GM12878 (cell line): ENCODE measurements at places on chromosomes 11 and 22. TPM values are rescaled to one million over a fixed set of nuclear protein-coding genes. Genes with fewer than 3 reads are reported as not detected.

- H3K36me3 ChIP-seq, result no peaks in the 10 kb centered on the region
- no peak overlapping the region for H3K27ac ChIP-seq
- H3K4me3 ChIP-seq, result no peak overlapping the region
- DNase-seq, result peak; percentile 41
- H3K4me1 ChIP-seq, result peaks cover 5% of the 10 kb centered on the region; the same call in 1 of the 2 replicates
Observed at GRCh38 chr11:36702330-36703054, 104.5 kb upstream of the RAG2 start.

GRCh38 chr11:29200791-29201562 lies 815.9 kb downstream of the KCNA4 start:
- H3K27me3 ChIP-seq, result no peaks in the 10 kb centered on the region
- H3K4me1 ChIP-seq, result no peaks in the 10 kb centered on the region

NPTXR gene
- total RNA-seq, result 0.37 and 0.38 TPM in 2 replicates

GRCh38 chr22:28402060-28402459 lies 277.6 kb downstream of the TTC28 start:
- no peak overlapping the region for H3K4me3 ChIP-seq
- DNase-seq, result no peak
- H3K36me3 ChIP-seq, result no peaks in the 10 kb centered on the region

- no peaks in the 10 kb centered on the region for H3K27me3 ChIP-seq
- no peak overlapping the region for H3K4me3 ChIP-seq
- DNase-seq, result no peak
Observed at GRCh38 chr11:73963861-73964260, 13.0 kb downstream of the DNAJB13 start.

FAM227A gene
- total RNA-seq, result 0.33 and 0.53 TPM in 2 replicates

DNAJB7 gene
- total RNA-seq, result not detected in 2 replicates

GRCh38 chr11:8023831-8024555 lies 36.9 kb downstream of the EIF3F start:
- H3K27me3 ChIP-seq, result peaks cover 2% of the 10 kb centered on the region; the same call in 1 of the 2 replicates
- H3K36me3 ChIP-seq, result no peaks in the 10 kb centered on the region
- no peak overlapping the region for H3K4me3 ChIP-seq
- DNase-seq, result no peak
- no peak overlapping the region for H3K27ac ChIP-seq

GRCh38 chr11:65962141-65962564 lies 619 bp downstream of the SART1 start:
- no peaks in the 10 kb centered on the region for H3K27me3 ChIP-seq
- H3K4me1 ChIP-seq, result peaks cover 9% of the 10 kb centered on the region
- peak overlapping the region; percentile 95 for H3K4me3 ChIP-seq
- H3K36me3 ChIP-seq, result peaks cover 22% of the 10 kb centered on the region; the same call in 1 of the 2 replicates

DNA sequence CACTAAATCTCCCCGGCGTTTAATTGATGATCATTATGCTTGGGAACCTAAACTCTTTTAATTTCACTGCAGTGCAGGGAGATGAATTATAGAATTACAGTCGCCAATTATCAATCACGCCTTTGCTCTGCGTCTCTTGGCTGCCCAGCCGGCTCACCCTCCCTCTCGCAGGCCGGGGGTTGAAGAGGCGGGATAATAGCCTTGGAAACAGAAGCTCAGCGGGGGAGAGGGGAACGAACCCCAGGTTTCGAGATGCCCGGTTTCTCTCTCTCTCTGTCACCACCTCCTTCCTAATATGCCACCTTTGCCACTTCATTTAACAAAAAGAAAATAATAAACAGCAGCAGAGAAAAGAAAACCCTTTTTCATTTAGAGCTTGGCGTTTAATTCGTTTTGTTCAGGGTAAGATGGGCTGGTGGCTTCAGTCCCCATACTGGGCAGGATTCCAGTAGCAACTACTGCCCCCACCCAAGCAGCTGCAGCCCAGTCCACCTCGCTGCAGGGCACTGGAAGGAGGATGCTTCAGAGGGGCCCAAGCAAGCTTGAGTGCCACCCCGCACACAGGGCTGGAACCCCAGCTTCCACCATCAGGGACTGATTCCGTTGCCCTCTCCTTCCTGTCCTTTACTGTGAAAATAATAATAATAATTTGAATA lies 271.7 kb downstream of the BUD13 start:
- no peak overlapping the region for H3K27ac ChIP-seq
- H3K36me3 ChIP-seq, result no peaks in the 10 kb centered on the region
- H3K27me3 ChIP-seq, result peaks cover 12% of the 10 kb centered on the region

DNA sequence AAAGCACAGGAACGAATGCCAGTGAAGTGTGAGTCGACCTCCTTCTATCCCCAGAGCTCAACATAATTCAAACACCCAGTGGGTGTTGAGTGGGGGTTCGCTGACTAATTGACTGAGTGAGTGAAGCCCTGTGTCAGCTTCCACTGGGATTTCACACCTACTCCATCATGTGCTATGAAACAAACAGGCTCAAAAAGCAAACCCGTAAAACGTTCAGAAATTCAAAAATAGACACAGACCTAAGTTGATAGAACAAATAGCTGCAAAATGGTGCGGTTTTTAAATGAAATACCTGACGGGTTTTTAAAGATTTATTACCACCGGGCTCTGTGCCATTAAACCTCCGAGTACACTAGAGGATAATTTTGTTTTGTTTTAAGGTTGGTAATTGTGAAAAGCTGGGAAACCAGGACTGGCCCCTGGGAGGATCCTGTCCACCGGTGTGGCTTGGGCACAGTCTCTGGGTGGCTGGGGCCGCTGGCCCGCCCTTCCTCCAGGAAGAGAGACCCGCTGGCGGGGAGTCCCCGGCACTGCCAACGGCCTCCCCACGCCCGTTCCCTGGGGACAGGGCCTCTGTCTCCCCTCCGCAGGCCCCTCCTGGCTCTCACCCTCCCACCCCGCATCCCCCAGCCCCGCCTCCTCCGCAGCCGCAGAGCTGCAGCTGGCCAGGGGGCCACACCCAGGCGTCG lies 13.6 kb downstream of the KCNJ5 start:
- no peaks in the 10 kb centered on the region for H3K36me3 ChIP-seq
- no peak for DNase-seq
- H3K27ac ChIP-seq, result no peak overlapping the region
- H3K4me3 ChIP-seq, result peak overlapping the region; percentile 60
- H3K27me3 ChIP-seq, result peaks cover 14% of the 10 kb centered on the region; the same call in 1 of the 2 replicates
- no peaks in the 10 kb centered on the region for H3K4me1 ChIP-seq

NXPE1 gene
- total RNA-seq, result 0.16 TPM in 1 of 2 replicates, not detected in the other

GRCh38 chr22:45130891-45131290 lies 32.8 kb upstream of the NUP50 start:
- no peak for DNase-seq
- H3K27ac ChIP-seq, result no peak overlapping the region; the same call in 1 of the 2 replicates
- H3K36me3 ChIP-seq, result no peaks in the 10 kb centered on the region; the same call in 1 of the 2 replicates
- H3K4me3 ChIP-seq, result no peak overlapping the region
- H3K27me3 ChIP-seq, result no peaks in the 10 kb centered on the region

- H3K27me3 ChIP-seq, result peaks cover 20% of the 10 kb centered on the region
- DNase-seq, result no peak
- peak overlapping the region; percentile 82 for H3K4me3 ChIP-seq
Observed at GRCh38 chr11:122656073-122656630, 630 bp downstream of the UBASH3B start.

- no peak for DNase-seq
- no peak overlapping the region for H3K4me3 ChIP-seq
- no peaks in the 10 kb centered on the region for H3K27me3 ChIP-seq
- no peaks in the 10 kb centered on the region for H3K36me3 ChIP-seq
- H3K4me1 ChIP-seq, result no peaks in the 10 kb centered on the region
- H3K27ac ChIP-seq, result no peak overlapping the region
Observed at GRCh38 chr11:85712953-85713352, 27.0 kb upstream of the CCDC89 start.

DNA sequence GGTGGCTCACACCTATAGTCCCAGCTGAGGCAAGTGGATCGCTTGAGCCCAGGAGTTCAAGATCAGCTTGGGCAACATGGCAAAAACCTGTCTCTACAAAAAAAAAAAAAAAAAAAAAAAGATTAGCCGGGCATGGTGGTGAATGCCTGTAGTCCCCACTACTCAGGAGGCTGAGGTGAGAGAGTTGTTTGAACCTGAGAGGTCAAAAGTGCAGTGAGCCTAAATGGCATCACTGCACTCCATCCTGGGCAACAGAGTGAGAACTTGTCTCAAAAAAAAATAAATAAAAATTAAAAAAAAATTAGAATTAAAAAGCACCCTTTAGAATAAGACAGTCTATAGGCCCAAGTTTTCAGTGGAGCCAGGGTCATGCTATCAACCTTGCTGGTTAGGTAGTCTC lies 95.5 kb downstream of the PDHX start:
- no peaks in the 10 kb centered on the region for H3K27me3 ChIP-seq
- peaks cover 29% of the 10 kb centered on the region for H3K4me1 ChIP-seq
- H3K36me3 ChIP-seq, result no peaks in the 10 kb centered on the region
- peak overlapping the region; percentile 76 for H3K27ac ChIP-seq
- H3K4me3 ChIP-seq, result no peak overlapping the region
- no peak for DNase-seq

DNA sequence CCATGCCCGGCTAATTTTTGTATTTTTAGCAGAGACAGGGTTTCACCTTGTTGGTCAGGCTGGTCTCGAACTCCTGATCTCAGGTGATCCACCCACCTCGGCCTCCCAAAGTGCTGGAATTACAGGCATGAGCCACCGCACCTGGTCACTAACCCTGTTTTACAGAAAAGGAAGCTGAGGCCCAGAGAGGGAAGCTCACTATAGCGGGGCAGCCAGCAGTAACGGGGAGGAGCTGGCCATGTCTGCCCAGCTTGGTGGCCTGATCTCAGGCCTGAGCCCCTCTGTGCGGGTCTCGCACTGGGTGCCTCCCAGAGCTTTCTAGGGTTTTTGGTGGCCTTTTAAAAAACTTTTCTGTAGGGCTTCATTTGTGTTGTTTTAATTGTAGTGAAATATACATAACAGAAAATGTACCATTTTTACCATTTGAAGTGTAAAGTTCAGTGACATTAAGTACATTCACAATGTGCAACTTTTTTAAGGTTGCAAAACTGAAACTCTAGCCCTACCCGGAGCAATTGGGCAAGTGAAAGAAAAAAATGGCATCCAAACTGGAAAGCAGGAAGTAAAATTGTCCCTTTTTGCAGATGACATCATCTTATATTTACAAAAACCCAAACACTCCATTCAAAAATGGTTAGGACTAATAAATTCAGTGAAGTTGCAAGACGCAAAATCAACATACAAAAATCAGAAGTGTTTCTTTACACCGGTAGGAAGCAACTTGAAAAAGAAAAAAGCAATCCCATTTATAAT lies 14.5 kb upstream of the CYTH4 start:
- H3K4me1 ChIP-seq, result peaks cover 7% of the 10 kb centered on the region
- DNase-seq, result no peak
- no peaks in the 10 kb centered on the region for H3K36me3 ChIP-seq
- no peaks in the 10 kb centered on the region for H3K27me3 ChIP-seq
- peak overlapping the region; percentile 52 for H3K4me3 ChIP-seq
- H3K27ac ChIP-seq, result peak overlapping the region; percentile 76

SLC22A25 gene
- total RNA-seq, result 0.08 TPM in 1 of 2 replicates, not detected in the other

NXPE2 gene
- not detected in 2 replicates for total RNA-seq

DNA sequence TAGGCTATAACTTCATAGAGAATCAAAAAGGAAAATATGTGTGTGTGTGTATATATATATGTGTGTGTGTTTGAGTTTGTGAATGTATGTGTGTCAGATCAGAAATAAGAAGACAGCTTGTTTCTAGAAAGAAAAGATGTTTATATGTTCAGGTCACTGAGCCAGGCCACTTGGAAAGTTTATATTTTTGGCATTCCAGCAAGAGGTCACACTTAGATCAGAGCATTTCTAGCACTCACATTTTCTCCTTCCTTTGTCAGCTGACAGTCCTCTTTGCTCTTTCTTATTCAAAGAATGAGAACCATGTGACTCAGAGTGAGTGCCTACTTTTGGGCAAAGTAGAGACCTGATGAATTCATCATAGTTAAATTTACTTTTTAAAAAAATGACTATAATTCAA lies 22.9 kb downstream of the RAB38 start:
- H3K4me1 ChIP-seq, result no peaks in the 10 kb centered on the region
- no peaks in the 10 kb centered on the region for H3K27me3 ChIP-seq
- no peaks in the 10 kb centered on the region for H3K36me3 ChIP-seq
- no peak overlapping the region for H3K4me3 ChIP-seq
- no peak for DNase-seq
- no peak overlapping the region for H3K27ac ChIP-seq

SCGB1D2 gene
- total RNA-seq, result not detected in 2 replicates

SCGB1A1 gene
- total RNA-seq, result 0.72 TPM in 1 of 2 replicates, not detected in the other

CD3E gene
- total RNA-seq, result 11.6 and 13.4 TPM in 2 replicates

- no peak overlapping the region for H3K4me3 ChIP-seq
- H3K4me1 ChIP-seq, result peaks cover 10% of the 10 kb centered on the region; the same call in 1 of the 2 replicates
- H3K27me3 ChIP-seq, result no peaks in the 10 kb centered on the region
- H3K36me3 ChIP-seq, result no peaks in the 10 kb centered on the region
- no peak overlapping the region for H3K27ac ChIP-seq
Observed at GRCh38 chr22:21837248-21837979, 30.0 kb downstream of the MAPK1 start.

DENND6B gene
- 11.2 TPM in 2 replicates for total RNA-seq

DNA sequence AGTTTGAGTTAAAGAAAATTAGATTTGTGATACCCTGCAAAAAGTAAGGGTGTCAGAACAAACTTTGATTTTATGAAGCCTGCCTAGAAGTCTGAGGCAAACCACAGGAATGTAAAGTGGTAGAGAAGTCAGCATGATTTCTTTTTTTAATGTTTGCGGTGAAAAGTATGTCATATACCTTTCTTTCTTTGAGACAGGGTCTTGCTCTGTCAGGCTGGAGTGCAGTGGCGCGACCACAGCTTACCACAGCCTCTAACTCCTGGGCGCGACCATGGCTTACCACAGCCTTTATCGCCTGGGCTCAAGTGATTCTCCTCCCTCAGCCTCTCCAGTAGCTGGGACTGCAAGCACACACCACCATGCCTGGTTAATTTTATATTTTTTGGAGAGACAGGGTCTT lies 4.7 kb downstream of the API5 start:
- H3K4me1 ChIP-seq, result peaks cover 8% of the 10 kb centered on the region
- peak overlapping the region; percentile 11; the same call in 1 of the 2 replicates for H3K4me3 ChIP-seq
- no peak for DNase-seq
- no peaks in the 10 kb centered on the region for H3K27me3 ChIP-seq
- H3K27ac ChIP-seq, result no peak overlapping the region; the same call in 1 of the 2 replicates
- H3K36me3 ChIP-seq, result peaks cover 8% of the 10 kb centered on the region

DNA sequence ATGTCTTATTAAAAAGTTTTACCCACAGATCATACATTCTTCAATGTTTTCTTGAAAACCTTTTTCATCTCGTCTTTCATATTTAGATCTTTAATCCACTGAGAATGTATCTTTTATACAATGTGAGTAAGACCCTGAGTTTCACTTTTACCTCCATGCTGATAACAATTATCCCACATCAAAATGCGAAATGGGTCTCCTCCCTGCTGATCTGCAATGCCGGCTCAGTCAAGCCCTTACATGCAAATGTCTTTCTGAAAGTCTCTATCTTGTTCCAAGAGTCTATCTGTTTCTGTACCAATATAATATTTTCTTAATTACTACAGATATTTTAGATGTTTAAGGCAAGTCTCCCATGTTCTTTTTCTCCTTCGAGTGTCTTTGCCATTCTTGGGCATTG lies 50.9 kb downstream of the CDON start:
- no peak overlapping the region for H3K27ac ChIP-seq
- no peaks in the 10 kb centered on the region for H3K4me1 ChIP-seq

SAA1 gene
- total RNA-seq, result 5.5 and 6.9 TPM in 2 replicates

GRCh38 chr22:43128928-43129424 lies 14.2 kb downstream of the MCAT start:
- H3K36me3 ChIP-seq, result peaks cover 1% of the 10 kb centered on the region
- H3K4me1 ChIP-seq, result peaks cover 31% of the 10 kb centered on the region

- peaks cover 6% of the 10 kb centered on the region; the same call in 1 of the 2 replicates for H3K4me1 ChIP-seq
- H3K27ac ChIP-seq, result no peak overlapping the region
Observed at GRCh38 chr11:18703001-18703763, 4.6 kb downstream of the TMEM86A start.
